K562 (cell line): ENCODE measurements at places on chromosomes 2 and 18. TPM values are rescaled to one million over a fixed set of nuclear protein-coding genes. Genes with fewer than 3 reads are reported as not detected.

Gene COL4A3
- total RNA-seq, result 0.27 TPM in 1 of 2 replicates, not detected in the other

Gene SANBR
- 4.9 and 6.2 TPM in 2 replicates for total RNA-seq

Gene PLB1
- total RNA-seq, result 0.07 TPM in 1 of 2 replicates, not detected in the other

- H3K36me3 ChIP-seq, result no peaks in the 10 kb centered on the region
- no peaks in the 10 kb centered on the region for H3K4me1 ChIP-seq
- H3K27me3 ChIP-seq, result no peaks in the 10 kb centered on the region
Observed at GRCh38 chr18:54679318-54680149, 88.5 kb downstream of the DYNAP start.

DNA sequence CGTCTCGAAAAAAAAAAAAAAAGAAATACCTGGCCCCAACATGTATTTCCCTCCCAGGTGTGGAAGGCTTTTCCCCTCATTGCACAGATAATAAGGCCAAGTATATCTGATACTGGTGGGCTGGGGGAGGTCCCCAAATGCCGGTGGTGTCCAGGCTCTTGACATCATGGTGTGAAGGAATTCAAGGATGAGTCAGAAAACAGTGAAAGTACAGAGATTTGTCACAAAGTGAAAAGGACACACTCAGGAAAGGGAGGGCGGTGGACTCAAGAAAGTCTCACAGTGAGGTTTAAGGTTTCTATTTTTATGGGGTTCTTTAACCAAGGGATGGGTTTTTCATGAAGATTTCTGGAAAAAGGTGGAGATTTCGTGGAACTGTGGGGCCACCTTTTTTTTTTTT lies 37.8 kb upstream of the FZD5 start:
- no peaks in the 10 kb centered on the region for H3K36me3 ChIP-seq
- DNase-seq, result no peak
- no peaks in the 10 kb centered on the region for H3K27me3 ChIP-seq
- no peak overlapping the region for H3K4me3 ChIP-seq
- peaks cover 6% of the 10 kb centered on the region for H3K4me1 ChIP-seq

GRCh38 chr2:181143790-181144300 lies 163.4 kb downstream of the UBE2E3 start:
- H3K27ac ChIP-seq, result no peak overlapping the region
- H3K4me1 ChIP-seq, result no peaks in the 10 kb centered on the region
- H3K36me3 ChIP-seq, result no peaks in the 10 kb centered on the region
- H3K27me3 ChIP-seq, result no peaks in the 10 kb centered on the region
- no peak overlapping the region for H3K4me3 ChIP-seq

GRCh38 chr2:195520671-195521155 lies 136.3 kb upstream of the SLC39A10 start:
- H3K4me3 ChIP-seq, result no peak overlapping the region
- no peaks in the 10 kb centered on the region for H3K36me3 ChIP-seq
- H3K27me3 ChIP-seq, result no peaks in the 10 kb centered on the region
- no peaks in the 10 kb centered on the region; the same call in 1 of the 2 replicates for H3K4me1 ChIP-seq
- no peak overlapping the region for H3K27ac ChIP-seq

DNA sequence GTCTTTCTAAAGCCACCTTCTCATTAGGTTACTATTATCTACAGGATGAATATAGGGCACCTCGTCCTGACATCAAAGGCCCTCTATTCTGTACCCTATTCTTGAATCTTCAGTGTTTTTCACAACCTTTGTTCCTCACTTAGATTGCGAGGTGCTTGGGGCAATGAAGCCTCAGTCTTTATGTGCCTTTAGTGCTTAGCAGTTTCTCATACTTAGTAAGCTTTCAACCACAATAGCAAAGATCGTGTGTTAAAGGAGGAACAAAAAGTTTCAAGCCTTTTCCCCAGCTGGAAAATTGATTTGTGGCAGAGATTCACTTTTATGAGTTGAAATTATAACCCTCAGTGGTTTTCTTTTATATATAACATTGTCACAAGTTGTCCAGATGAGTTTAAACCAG lies 226.9 kb downstream of the MYO3B start:
- H3K27ac ChIP-seq, result no peak overlapping the region
- no peaks in the 10 kb centered on the region for H3K4me1 ChIP-seq
- no peak overlapping the region for H3K4me3 ChIP-seq

GRCh38 chr2:126975671-126976655 lies 77.3 kb downstream of the TEX51 start:
- DNase-seq, result no peak
- no peaks in the 10 kb centered on the region for H3K36me3 ChIP-seq
- no peak overlapping the region for H3K4me3 ChIP-seq
- peaks cover 75% of the 10 kb centered on the region for H3K27me3 ChIP-seq
- H3K4me1 ChIP-seq, result no peaks in the 10 kb centered on the region

- H3K4me3 ChIP-seq, result no peak overlapping the region
- no peaks in the 10 kb centered on the region for H3K36me3 ChIP-seq
- DNase-seq, result no peak
- H3K27ac ChIP-seq, result no peak overlapping the region
- no peaks in the 10 kb centered on the region for H3K27me3 ChIP-seq
- H3K4me1 ChIP-seq, result no peaks in the 10 kb centered on the region
Observed at GRCh38 chr2:149741646-149742045, 154.1 kb upstream of the MMADHC start.

GRCh38 chr2:46363535-46364170 lies 66.4 kb downstream of the EPAS1 start:
- H3K4me1 ChIP-seq, result peaks cover 7% of the 10 kb centered on the region
- H3K27me3 ChIP-seq, result no peaks in the 10 kb centered on the region
- no peak for DNase-seq
- no peak overlapping the region for H3K4me3 ChIP-seq

GRCh38 chr2:215627771-215628170 lies 191.9 kb upstream of the FN1 start:
- H3K4me3 ChIP-seq, result no peak overlapping the region
- H3K4me1 ChIP-seq, result no peaks in the 10 kb centered on the region
- no peaks in the 10 kb centered on the region for H3K27me3 ChIP-seq
- no peak overlapping the region for H3K27ac ChIP-seq
- no peaks in the 10 kb centered on the region for H3K36me3 ChIP-seq

GRCh38 chr2:39538718-39539117 lies 101.6 kb upstream of the MAP4K3 start:
- DNase-seq, result no peak
- no peaks in the 10 kb centered on the region for H3K27me3 ChIP-seq
- H3K27ac ChIP-seq, result no peak overlapping the region
- H3K4me1 ChIP-seq, result no peaks in the 10 kb centered on the region

- H3K4me3 ChIP-seq, result no peak overlapping the region
- no peaks in the 10 kb centered on the region for H3K36me3 ChIP-seq
- no peaks in the 10 kb centered on the region for H3K27me3 ChIP-seq
Observed at GRCh38 chr2:46331109-46331766, 34.0 kb downstream of the EPAS1 start.

DNA sequence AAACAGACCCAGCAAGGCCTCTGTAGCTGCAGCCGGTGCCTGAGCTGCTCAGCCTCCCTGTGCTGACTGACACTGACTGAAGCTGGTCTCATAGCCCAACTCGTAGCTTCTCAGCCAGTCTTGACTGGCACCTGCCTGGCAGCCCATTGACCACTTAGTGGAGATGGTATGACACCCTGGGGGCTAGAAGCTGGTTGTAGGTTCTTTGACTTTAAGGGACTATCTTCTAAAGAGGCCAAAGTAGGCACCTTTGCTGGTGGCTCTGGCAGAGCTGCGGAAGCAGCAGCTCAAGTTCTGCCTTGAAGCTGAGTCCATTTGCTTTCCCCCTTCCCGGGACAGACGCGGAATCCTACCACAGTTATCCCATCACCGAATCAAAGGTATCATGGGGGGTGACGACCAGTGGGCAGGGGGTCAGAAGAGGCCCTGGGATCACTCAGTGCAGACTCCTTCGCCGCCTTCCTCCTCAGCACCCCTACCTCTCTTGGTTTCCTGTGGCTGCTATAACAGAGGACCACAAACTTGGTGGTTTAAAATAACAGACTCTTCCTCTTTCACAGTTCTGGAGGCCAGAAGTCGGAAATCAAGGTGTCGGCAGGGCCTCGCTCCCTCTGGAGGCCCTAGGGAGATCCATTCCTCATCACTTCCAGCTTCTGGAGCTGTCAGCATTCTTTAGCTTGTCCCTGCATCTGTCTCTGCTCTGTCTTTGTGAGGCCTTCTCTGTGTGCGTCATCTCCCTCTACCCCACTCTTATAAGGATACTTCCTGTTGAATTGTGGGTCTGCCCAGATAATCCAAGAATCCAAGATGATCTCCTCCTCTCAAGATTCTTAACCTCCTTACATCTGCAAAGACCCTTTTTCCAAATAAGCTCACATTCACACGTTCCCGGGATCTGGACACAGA lies 13.7 kb upstream of the FOSL2 start:
- H3K27me3 ChIP-seq, result no peaks in the 10 kb centered on the region
- no peak for DNase-seq
- H3K4me3 ChIP-seq, result no peak overlapping the region
- peaks cover 11% of the 10 kb centered on the region for H3K4me1 ChIP-seq
- H3K36me3 ChIP-seq, result no peaks in the 10 kb centered on the region
- H3K27ac ChIP-seq, result no peak overlapping the region

DNA sequence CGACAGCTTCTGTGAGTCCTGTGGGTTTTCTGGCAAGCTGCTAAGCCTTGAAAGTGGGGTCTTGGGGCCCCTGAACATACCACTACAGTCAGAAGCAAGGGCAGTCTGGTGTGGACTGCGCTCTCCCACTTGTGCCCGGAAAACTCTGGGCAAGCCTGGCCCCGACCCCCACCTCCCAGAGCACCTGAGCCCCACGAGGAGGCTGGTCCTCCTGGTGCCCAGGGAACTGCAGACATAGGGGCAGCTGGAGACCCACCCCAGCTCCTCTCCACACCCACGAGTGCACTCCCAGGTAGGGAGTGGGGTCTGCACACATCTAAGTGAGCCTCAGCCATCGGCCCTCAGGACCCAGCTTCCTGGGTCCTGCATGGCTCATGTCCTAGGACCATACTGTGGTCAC lies 16.2 kb upstream of the GPC1 start:
- H3K4me1 ChIP-seq, result no peaks in the 10 kb centered on the region
- no peak for DNase-seq
- H3K36me3 ChIP-seq, result no peaks in the 10 kb centered on the region
- H3K4me3 ChIP-seq, result no peak overlapping the region
- no peak overlapping the region for H3K27ac ChIP-seq
- H3K27me3 ChIP-seq, result no peaks in the 10 kb centered on the region

DNA sequence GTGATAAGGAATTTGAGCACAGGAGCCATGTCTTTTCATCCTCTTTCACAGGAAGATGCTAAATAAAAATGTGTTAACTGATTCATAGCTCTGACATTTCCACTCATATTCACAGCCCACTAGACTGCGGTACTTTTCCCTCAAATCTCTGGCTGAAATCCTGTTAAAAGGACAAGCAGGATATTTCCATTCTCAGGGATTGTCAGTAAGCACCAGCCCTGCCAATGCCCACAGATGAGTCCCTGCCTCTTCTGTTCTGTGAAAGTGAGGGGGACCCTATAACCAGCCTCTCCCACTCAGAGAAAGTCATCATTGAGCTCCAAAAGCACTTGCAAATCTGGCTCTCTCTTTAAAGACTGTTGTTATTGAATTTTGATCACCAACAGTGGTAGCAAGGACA lies 440.5 kb downstream of the SETBP1 start:
- no peak overlapping the region for H3K4me3 ChIP-seq
- H3K27ac ChIP-seq, result no peak overlapping the region
- H3K4me1 ChIP-seq, result no peaks in the 10 kb centered on the region
- no peak for DNase-seq
- no peaks in the 10 kb centered on the region for H3K27me3 ChIP-seq
- H3K36me3 ChIP-seq, result no peaks in the 10 kb centered on the region

- H3K4me1 ChIP-seq, result no peaks in the 10 kb centered on the region; the same call in 1 of the 2 replicates
- peak overlapping the region; percentile 16; the same call in 1 of the 3 replicates for H3K27ac ChIP-seq
- peak overlapping the region; percentile 25; the same call in 1 of the 2 replicates for H3K4me3 ChIP-seq
- no peaks in the 10 kb centered on the region for H3K27me3 ChIP-seq
- H3K36me3 ChIP-seq, result no peaks in the 10 kb centered on the region
Observed at GRCh38 chr2:66390811-66391210, 44.1 kb upstream of the MEIS1 start.

DNA sequence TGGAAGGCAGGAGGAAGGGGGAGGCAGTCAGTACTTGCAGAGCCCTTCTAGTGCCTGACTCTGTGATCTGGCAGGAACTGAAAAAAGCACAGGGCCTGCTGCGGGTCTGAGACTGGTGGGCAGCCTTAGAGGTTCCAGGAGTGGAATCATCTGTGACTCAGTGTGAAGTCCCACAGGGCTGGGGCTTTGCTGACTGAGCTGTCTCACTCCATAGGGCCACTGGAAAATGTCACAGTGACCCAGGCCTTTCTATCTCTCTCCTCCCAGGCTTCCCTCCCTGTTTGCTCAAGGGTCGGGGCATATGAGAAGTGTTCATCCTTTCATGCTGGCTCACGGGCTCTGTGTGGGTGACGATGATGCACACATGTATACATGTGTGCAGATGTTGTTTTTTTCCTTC lies 47.1 kb upstream of the ZFP36L2 start:
- no peaks in the 10 kb centered on the region for H3K36me3 ChIP-seq
- H3K27me3 ChIP-seq, result no peaks in the 10 kb centered on the region
- no peak overlapping the region for H3K27ac ChIP-seq

DNA sequence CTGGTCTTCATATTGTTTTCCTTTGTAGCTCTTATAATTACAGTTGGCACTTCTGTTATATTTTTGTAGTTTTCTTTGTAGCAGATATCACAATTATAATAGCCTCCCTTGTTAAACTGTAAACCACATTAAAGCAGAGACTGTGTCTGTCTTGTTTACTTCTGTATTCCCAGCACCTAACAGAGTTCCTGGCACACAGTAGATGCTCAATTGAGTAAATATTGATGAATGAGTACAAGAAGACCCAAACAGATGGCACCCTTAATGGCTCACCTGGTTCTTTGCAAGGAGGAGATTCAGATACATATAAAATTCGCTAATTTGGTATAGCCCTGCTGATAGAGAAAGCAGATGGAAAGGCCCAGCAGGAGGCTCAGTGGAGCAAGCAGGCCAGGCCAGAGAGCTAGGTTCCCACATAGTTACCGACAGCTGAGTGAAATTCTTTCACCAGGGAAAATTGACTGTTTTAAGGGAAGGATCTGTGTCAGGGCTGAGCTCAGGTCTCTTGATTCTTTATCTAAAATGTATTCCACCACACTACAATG lies 120.1 kb downstream of the NUP35 start:
- H3K4me1 ChIP-seq, result no peaks in the 10 kb centered on the region
- no peaks in the 10 kb centered on the region for H3K36me3 ChIP-seq
- H3K4me3 ChIP-seq, result no peak overlapping the region
- DNase-seq, result no peak
- no peaks in the 10 kb centered on the region for H3K27me3 ChIP-seq
- H3K27ac ChIP-seq, result no peak overlapping the region

DNA sequence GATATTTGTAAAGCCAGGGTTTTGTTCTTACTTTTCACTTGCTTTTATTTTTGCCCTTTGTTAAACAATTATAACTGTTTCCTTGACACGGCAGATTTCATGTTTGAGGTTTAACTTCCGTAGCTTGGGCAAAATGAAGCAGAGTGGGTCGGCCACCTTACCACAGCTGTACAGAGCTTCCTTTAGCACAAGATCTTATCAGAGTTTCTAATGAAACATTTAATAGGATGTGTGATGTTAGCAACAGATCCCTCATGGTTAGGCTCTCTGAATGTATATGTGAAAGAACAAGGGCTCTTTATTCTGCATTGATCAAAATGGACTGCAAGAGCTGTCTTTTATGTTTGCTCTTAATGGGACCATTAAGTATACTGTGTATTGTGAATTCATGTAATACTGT lies 22.3 kb downstream of the RNF125 start:
- no peaks in the 10 kb centered on the region for H3K4me1 ChIP-seq
- DNase-seq, result no peak
- no peak overlapping the region for H3K27ac ChIP-seq
- peaks cover 8% of the 10 kb centered on the region; the same call in 2 of the 3 replicates for H3K27me3 ChIP-seq
